ENCODE measurements at places on chromosomes 6 and 20. TPM values are rescaled to one million over a fixed set of nuclear protein-coding genes. Genes with fewer than 3 reads are reported as not detected.

EYA4 gene
- total RNA-seq: 23.9 TPM

PRDM1 gene
- 5.4 TPM for total RNA-seq

OSBPL2 gene
- 27.9 TPM for total RNA-seq

F13A1 gene
- under 0.01 TPM for total RNA-seq

PDE10A gene
- under 0.01 TPM for total RNA-seq

NNAT gene
- 0.83 TPM for total RNA-seq

PRL gene
- not detected for total RNA-seq

ZNF391 gene
- 1.3 TPM for total RNA-seq

ZNF451 gene
- total RNA-seq: 74.6 TPM

ENPP4 gene
- total RNA-seq: 3.6 TPM

IL22RA2 gene
- total RNA-seq: not detected

SEL1L2 gene
- total RNA-seq: not detected

SLC22A3 gene
- total RNA-seq: 0.26 TPM

SEMG1 gene
- not detected for total RNA-seq
